ENCODE measurements at places on chromosomes 5 and 9.
A peak's percentile ranks its signal among the peaks of the same experiment; 100 is the strongest.

- no peak for DNase-seq
Measured at GRCh38 chr5:174479325-174479724, 245.1 kb upstream of the MSX2 start.

GRCh38 chr9:110427497-110428104 is 89.9 kb upstream of the TXNDC8 start:
- DNase-seq = no peak

DNA sequence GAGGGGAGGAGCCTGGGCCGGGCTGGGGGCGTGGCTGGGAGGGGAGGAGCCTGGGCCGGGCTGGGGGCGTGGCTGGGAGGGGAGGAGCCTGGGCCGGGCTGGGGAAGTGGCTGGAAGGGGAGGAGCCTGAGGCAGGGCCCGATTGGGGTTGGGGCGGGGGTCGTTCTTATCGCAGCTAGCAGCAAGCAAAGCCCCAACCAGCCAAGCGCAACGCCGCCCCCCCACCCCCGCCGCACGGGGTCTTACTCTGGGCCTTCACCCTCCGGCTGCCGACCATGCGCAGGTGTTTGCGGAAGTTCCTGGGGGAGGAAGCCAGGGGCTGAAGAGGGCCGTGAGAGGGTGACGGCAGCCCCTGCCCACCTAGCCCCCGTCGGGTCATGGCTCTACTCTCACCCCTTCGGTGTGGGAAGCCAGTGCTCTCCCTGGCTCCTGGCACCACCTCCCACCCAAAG is 5.0 kb downstream of the NSMF start:
- peak; percentile 61 for DNase-seq

DNA sequence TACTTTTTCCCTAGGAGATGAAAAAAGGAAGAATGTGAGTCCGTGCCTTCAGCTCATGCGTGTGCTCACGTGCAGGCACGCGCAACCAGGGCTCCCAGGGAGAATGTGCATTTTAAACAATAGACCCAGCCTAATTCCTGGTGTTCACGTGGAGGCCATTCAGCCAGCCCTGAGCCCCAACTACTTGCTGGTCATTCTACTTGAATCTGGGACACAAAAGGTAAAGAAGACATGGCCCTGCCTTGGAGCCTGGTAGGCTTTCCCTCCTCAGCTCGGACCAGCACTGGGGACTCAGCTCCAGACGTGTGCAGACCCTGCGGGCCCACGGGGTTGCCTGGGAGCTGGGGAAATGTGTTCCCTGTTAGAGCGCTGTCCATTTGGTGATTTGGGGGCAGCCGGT is 125.5 kb downstream of the MVB12B start:
- DNase-seq = no peak

DNA sequence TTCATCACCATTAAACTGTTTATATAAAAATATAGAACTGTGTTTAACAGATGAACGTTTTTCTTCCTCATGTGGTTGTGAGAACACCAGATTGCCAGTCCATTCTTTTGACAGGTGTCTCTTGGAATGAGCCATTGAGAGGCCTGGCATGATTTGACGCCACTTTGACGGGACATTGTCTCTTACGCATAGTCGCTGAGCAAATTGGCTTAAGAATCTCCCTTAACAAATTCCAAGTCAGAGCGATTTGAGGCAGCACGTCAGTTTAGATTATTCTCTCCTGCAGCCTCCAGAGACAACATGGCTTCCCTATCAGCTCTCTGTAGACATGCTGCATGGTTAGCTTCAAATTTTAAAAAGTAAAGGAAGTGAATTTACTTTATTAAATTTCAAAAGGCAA is 510.7 kb upstream of the ACO1 start:
- DNase-seq = no peak

- no peak for DNase-seq
Measured at GRCh38 chr9:74644023-74644422, 146.9 kb downstream of the RORB start.

DNA sequence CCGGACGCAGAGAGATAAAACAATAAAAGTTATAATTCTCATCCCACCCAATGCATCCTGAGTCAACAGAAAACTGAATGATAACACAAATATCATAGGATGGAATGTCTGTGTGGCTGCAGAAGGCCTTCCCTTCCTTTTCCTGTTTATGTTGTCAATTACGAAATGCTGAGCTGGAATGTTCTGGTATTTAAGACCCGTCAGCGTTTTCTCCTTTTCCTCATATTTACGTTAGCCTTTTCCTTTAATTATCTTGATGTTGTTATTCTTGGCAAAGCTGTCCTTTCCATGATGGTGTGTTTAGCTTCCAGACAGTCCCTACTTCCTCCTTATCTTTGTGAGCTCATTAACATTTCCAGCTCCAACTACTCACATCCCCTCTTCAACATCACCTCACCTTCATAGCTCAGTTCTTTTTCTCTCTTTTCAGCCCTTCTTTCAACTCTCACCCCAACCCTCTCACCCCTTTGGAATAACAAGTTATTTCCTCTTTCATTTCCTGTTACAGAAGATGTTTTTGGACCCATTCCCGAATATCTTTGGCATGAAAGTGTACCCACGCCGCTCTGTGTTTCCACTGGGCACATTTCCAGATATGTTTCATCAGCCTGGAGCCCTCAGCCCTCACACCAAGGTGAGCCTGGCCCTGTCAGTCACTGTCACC is 221.6 kb downstream of the NR2F1-AS1 start:
- no peak for DNase-seq

All from CD4-positive, alpha-beta T cell treated with Interleukin-4 for 1 hour (primary cell).